ENCODE measurements at places on chromosomes 6 and 20.
A peak's percentile ranks its signal among the peaks of the same experiment; 100 is the strongest.

DNA sequence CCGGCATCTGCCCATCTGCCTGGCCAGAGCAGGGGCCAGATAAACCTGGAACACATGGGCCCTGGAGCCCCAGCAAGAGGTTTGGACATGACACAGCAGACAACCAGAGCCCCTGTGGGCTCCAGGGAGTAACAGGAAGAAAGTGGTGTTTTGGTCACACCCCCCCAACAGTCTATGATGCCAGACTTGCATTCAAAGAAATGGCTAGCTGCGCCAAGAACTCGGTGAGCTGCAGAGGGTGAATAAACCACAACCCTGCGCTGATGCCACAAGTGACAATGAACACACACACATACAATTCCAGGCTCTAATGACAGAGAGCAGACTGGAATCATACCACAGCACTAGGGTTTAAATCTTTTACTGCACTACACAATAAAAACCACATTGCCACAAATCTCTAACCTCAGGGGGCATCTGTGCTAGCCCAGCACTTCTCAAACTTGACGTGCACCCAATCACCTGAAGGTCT, 34.0 kb downstream of the TRERF1 start:
- DNase-seq = peak; percentile 51

DNA sequence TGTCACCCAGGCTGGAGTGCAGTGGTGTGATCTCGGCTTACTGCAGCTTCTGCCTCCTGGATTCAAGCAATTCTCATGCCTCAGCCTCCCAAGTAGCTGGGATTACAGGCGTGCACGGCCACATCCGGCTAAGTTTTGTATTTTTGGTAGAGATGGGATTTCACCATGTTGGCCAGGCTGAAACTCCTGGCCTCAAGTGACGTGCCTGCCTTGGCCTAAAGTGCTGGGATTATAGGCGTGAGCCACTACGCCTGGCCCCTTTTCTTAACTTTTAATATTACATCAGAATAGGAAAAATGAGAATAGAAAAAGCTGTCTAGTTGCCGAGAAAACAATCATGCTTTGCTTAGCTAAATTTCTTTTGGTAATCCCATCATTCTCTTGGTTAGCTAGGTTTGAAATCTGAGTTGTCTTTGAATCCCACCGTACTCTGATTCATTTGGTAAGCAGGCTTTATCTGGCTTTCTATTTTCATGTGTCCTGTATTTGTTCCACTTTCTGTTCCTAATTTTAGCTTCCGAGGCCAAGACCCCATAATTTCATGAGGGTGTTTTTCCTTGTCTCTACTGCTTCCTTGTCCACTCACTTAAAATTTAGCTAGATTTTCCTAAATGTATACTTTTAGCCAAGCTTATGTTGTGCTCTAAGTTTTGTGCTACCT, 83.5 kb downstream of the NCOA3 start:
- no peak for DNase-seq

GRCh38 chr20:709423-709822, 33.8 kb upstream of the SCRT2 start:
- DNase-seq = no peak

GRCh38 chr20:1370548-1371110, 22.2 kb downstream of the FKBP1A start:
- DNase-seq = no peak

DNA sequence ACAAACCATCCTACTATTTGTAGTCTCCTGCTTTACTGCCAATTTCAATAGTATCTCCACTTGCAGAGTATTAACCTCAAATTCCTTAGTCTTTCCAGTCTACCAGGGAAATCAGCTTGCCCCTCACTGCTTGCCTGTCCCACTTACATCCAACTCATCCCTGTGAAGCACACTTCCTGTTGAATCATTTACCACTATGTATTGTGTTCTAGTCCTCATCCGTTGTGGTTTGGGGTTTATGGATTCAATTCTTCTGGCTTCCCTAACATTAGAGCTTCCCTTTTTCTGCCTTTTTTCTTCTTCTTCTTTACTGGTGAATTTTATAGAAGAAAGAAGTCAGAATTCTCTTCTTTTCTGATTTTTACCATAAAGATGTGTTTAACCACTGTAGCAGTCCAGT, 5.1 kb upstream of the TXLNB start:
- DNase-seq = no peak

- DNase-seq = no peak
These were observed 60.3 kb downstream of the ME1 start for GRCh38 chr6:83370567-83370966.

DNA sequence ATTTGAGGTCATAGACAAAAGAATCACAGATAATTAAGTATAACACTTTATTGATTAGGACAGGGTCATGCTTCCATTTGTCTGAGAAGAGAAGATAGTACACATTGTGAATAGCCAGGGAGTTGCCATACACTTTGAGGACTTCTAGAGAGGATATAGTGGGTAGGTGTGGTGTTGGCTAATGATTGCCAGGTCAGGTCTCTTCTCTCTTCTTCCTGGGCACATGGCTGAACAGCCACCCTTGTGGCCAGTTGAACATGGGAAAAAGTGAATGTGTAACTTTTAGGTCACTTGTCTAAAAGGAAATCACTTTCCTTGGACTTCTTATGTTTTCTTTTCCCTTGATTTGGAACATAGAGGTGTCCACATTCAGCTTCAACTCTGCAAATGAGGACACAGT, 772.1 kb upstream of the MAP3K7 start:
- DNase-seq = no peak

GRCh38 chr6:148313488-148313887, 29.1 kb upstream of the SASH1 start:
- DNase-seq = no peak

- no peak for DNase-seq
These were observed 33.8 kb upstream of the CD83 start for GRCh38 chr6:14083751-14084150.

DNA sequence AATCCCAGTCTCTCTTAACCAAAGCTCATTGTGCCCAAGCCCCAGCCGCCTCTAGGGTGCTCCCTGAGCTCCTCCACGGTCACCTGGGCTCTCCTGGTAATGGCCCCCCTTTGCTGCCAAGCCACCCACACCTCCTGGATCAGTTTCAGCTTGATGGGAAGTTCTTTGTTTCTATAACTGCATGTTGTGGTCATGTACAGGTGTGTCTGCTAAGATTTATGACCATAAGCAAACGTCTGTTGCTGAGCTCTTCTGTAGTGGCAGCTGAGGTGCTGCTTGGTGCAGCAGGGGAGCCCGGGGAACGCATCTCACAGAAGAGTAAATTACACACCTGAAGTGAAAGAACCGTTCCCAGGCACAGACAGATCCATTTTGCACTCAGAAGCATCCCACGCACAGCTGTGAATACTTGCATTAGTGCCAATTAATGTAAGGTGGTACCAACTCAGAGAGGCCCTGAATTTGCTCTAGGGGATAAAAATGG, 194.6 kb upstream of the ARID1B start:
- no peak for DNase-seq

- no peak for DNase-seq
These were observed 124.1 kb downstream of the CBLN4 start for GRCh38 chr20:55881204-55881603.

GRCh38 chr6:128491100-128491581, 29.3 kb downstream of the PTPRK start:
- DNase-seq = no peak

DNA sequence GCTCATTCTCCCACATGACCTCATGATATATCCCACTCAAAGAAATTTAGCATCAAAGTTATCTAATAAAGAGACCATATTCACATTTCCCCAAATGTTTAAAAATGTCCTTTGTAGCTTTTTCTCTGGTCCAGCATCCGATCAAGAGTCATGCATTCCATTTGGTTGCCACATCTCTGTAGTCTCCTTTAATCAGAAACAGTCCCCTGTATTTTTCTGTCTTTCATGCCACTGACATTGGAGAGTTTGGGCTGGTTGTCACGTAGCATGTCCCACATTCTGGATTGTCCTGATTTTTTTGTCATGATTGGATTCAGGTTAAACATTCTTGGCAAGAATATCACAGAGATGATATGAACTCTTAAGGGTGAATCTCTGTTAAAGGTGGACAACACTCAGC, 55.7 kb downstream of the SNX5 start:
- DNase-seq = no peak

DNA sequence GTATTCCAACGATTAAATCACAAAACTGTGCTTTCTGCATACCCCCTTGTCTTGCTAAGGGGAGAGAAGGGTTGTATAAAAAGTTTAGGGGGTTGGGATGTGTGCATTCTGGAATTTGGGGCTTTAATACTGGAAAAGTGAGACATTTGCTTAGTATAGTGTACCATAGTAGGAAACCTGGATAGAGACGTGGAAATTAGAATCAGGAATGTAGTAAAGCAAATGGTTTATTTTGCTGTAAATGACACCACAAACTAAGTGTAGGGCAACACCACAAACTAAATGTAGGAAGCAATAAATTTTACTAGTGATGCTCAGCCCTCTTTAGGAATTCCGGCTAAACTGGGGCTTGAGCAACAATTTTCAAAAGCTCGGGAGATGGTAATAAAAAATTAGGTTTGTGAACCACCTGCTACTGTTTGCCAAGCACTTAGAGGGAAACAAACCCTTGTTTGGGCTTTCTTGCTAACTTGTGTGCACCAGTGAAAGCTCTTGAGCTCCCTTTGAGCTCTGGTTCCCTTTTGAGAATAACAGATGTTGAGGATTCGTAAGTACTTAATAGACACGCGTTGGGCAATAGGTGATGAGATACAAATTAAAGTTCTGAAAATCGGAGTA, 13.8 kb downstream of the BRD2 start:
- no peak for DNase-seq

DNA sequence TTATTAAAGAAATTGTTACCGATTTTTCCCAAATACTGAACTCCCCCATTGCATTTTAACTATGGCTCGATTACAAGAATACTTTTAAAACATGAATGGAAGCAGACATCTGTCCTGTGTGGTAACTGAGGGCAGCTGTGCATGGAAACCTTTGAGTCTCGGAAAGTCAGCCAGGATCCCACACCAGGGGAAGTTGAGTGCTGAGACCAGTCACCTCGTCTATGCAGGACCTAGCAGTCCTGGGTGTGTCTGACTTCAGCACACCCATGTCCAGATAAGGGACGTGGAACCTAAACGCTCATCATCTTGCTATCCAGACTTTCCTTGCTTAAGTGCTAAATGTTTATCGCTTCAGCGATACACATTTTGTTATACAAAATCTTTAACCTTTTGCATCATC, 6.1 kb downstream of the RIN2 start:
- DNase-seq = no peak

DNA sequence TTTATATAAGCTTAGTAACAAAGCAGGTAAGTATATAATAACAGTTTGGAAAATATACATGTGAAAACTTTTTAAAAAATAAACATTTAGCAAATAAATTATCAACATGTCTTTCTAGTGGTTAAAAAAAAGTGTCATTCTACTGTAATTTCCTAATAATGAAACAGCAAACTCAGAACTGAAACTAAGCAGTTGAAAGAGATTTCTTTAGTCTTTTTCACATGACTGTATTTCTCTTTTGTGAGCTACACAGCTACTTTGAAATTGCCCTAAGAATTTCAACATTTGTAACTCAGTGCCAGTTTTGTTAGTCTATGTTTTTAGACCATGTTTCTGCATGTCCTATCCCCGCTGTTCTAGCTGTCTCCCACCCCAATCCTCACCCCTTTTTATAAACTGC, 28.4 kb upstream of the SDHAF4 start:
- DNase-seq = no peak

DNA sequence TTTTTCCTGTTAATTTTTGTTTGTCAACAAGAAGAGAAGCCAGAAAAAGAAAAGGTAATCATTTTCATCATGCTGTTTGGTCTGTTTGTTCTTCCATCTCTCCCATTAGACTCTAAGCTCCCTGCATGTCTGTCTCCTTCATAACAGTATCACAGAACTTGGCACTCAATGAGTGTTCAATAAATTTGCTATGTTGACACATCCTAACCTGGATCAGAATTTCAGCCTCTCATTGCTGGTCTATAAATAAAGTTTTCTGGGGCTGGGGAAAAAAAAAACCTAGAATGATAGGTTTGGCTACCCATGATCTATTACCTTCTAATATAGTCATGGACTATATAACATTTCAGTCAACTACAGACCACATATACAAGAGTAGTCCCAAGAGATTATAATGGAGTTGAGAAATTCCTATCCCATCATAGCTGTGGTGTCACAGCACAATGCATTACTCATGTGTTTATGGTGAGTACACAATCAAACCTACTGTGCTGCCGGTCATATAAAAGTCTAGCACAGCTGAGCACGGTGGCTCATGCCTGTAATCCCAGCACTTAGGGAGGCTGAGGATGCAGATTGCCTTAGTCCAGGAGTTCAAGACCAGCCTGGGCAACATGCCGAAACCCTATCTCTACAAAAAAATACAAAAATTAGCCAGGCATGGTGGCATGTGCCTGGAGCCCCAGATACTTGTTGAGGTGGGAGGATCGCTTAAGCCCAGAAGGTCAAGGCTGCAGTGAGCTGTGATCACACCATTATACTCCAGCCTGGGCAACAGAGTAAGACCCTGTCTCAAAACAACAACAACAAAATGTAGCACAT, 5.9 kb downstream of the NUDT3 start:
- no peak for DNase-seq

GRCh38 chr6:121413879-121414278, 21.6 kb upstream of the GJA1 start:
- DNase-seq = no peak

DNA sequence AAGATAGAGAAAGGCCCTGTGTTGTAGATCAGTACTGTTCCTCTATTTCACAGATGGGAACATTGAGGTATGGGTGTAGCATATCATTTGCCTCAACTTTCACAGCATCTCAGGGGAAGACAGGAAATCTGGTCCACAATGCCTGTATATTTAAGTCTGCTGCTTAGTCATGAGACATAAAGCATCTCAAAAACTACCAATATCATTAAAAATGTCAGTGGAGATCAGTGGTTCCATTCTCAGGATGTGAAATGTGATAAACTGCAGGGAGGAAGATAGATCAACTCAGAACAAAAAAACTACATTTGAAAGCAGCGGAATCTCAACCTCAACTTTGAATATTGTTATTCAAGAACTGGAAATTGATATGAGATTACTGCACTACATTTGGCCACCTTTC, 192.9 kb upstream of the PREP start:
- DNase-seq = no peak

DNA sequence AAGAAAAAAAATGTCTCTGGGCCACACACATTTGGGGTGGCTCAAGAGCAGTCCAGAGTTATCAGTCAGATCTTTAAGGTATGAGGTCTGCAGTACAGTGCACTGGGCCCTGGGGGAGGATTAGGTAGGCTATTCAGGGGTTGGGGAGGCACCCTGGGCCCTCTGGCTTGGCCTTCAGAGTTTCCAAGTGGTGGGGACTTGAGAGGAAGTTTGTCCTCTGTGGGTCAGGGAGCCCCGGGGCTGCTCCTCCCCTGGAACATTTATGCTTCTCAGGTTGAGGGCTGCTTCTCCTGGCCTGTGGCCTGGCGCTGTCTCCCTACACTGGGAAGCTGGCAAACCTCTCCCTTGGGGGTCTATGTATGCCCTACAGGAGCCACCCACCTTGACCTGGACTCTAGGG, 46.0 kb downstream of the PTK7 start:
- no peak for DNase-seq

GRCh38 chr6:147711476-147711875, 203.0 kb downstream of the SAMD5 start:
- no peak for DNase-seq

Measured in activated T-cell treated with anti-CD3 and anti-CD28 coated beads, Interleukin-2, amount 50 U/mL, for 1 hour (primary cell).